ENCODE measurements at places on chromosomes 5 and 9.

- DNase-seq: no peak
Measured at GRCh38 chr9:136546697-136547501, 1.1 kb upstream of the NOTCH1 start.

- DNase-seq: no peak
Measured at GRCh38 chr5:121009058-121009457, 545.0 kb downstream of the PRR16 start.

DNA sequence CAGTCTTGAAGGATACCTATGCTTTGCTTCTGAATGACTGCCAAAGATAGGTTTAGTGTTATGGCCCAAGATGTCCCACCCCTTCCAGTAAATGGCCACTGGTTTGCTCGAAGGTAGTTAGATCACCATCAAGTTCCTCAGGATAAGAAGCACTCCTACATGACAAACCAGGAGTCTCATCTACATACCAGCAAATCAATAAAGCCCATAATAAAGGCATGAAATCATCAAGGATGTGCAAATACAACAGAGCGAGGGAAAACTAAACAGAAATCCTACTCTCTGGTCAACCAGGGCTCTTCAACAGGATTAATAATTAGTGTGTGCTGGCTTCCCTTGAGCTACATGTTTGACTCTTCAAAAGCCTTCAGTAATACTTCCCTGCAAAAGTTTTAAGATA, 141.0 kb downstream of the LHFPL2 start:
- no peak for DNase-seq

DNA sequence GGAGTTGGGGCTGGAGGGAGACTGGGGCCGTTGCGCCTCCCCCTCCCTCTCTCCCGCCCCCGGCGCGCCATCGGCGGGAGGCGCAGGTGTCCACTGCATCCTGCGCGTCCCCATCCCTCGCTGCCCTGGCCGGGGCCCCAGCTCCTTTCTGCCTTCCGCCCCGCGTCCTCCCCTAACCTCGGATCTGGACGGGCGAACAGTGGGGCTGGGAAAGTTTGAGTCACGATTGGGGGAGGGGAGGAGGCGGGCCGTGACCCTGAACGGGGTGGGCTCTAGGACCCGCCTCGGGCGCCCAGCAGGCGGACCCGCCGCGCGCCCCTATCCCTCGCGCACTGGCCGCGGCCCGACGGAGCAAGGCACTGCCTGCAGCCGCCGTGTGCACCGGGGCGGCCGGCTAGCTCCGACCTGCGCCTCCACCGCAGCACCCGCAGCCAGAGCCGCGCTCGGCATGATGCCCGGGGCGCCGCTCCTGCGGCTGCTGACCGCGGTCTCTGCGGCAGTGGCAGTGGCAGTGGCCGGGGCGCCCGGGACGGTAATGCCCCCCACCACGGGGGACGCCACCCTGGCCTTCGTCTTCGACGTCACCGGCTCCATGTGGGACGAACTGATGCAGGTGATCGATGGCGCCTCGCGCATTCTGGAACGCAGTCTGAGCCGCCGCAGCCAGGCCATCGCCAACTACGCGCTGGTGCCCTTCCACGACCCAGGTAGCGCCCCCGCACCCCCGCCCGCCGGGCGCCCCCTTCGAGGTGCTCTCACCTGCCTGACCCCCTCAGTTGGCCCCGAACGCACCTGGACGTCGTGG, at the start of gene HMCN2:
Gene HMCN2, plus strand, starts transcription at position 330 of the 805 bp plus-strand sequence. Its CDS starts 119 bp downstream, at position 449.
- DNase-seq: no peak

DNA sequence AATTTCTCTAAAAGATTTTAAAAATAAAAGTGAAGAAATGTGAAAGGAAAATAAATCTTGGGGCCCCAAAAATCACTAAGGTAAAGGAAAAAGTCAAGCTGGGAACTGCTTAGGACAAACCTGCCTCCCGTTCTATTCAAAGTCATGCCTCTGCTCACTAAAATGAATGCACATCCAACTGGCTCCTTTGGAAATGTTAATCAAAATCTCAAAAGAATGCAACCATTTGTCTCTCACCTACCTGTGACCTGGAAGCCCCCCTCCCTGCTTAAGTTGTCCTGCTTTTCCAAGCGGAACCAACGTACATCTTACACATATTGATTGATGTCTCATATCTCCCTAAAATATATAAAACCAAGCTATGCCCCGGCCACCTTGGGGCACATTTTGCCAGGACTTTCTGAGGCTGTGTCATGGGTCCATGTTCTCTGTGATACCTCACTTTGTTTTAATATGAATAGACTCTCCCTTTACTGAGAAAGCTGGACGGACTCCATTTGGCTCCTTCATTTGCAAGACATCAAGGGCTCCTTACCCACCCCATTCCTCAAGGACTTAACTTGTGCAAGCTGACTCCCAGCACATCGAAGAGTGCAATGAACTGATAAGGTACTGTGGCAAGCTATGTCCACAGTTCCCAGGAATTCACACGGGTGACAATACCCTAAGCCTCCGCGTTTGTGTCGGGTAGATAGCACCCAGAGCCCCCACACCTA, 164.3 kb downstream of the SMC2 start:
- DNase-seq: no peak

DNA sequence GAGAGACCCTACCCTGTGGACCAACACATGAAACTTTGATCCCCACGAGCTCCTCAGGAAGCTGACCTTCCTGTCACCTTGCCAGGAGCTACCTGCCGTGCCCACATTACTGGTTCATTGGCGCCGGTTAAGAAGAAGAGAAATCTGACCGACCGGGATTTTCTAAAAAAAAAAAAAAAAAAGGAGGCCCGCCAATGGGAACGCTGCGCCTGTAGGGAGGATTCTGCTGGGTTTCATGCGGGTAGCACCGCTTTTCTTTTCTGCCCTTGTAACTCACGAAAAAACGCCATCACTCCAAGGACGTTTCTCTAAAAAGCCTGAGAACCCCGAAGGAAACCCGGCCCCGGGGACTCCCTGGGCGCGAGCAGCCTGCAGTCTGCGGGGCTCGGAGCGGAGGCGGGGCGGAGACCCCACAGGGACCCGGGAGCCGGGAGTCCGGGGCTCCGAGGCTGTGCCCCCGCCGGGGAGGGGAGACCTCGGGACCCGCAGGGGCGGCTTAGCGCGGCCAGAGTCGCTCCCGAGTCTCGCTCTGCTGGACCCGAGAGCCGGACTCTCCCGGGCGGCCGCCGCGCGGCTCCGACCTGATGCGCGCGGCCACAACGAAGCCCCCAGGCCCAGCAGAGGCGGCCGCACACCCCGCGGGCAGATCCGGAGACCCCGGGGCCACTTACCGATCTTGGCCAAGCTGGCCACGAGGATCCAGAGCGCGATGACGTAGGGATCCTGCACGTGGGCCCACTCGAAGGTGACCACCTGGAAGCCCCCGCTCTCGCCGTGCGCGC, 617 bp downstream of the SLC9A3 start:
- DNase-seq: no peak

DNA sequence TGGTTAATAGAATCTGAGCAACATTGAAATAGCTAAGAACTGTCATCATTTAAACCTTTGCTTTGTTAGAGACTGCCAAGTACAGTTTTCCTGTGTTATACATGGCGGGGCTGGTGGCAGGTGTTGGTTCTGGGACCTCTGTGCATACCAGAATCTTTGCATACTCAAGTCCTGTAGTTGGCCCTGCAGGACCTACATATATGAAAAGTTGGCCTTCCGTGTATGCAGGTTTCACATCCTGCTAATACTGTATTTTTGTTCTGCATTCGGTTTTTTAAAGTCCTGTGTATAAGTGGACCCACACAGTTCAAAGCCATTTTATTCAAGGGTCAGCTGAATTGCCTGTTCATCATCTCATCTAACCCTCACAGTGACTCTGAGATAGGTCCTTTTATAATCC, 36.4 kb downstream of the LARP1 start:
- no peak for DNase-seq

DNA sequence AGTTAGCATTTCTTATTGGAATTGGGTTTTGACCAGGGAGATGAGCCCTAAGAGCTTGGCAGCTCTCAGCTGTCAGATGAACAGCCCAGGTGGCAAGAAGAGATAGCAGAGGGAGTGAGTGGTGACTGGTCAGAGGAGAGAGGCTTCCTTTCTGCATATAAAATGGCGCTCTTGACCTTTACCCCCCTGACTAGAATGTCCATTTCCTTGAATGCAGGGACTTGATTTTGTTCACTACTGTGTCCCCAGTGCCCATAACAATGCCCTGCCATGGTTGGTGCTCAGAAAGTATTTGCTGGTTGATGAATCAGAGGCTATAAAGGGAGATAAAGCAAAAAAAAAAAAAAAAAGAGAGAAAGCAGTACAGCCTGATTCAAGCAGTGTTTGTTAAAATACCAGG, 7.2 kb downstream of the CHMP5 start:
- no peak for DNase-seq

- DNase-seq: peak; percentile 6
Measured at GRCh38 chr5:76524868-76525267, 98.3 kb downstream of the F2RL2 start.

GRCh38 chr9:33082128-33082527, 5.7 kb upstream of the SMU1 start:
- no peak for DNase-seq

DNA sequence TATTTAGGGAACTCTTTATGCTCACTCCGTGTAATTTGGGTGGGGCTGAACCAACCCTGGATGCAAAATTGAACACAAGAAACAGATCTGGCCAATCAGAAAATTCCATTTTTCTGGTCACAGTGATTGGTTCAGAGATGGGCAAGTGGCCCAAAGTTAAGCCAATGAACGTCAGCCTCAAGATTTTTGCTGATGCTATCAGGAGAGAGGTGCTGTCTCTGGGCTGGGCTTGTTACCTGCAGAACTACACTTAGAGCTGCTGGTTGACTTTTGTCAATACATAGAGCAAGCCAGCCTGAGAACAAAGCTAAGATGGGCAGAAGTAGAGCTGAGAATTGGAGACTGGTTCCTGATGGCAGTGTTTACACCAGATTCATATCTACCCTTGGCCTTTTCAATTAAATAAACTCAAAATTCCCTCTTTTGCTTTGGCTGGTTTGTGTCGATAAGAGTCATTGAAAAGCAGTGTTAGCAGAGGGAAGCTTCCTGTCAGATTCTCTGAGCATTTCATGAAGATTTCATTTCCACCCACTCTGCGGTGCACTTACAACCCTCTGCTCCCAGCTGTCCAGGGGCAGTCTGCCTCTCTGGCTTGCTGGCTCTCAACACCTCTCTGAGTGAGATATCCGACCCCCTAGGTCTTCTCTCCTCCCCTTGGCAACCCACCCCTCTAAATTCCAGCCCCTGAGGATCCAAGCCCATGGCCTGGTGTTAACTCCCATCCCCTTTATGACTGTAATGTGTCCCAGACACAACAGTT, 64.5 kb upstream of the PPARGC1B start:
- DNase-seq: no peak

DNA sequence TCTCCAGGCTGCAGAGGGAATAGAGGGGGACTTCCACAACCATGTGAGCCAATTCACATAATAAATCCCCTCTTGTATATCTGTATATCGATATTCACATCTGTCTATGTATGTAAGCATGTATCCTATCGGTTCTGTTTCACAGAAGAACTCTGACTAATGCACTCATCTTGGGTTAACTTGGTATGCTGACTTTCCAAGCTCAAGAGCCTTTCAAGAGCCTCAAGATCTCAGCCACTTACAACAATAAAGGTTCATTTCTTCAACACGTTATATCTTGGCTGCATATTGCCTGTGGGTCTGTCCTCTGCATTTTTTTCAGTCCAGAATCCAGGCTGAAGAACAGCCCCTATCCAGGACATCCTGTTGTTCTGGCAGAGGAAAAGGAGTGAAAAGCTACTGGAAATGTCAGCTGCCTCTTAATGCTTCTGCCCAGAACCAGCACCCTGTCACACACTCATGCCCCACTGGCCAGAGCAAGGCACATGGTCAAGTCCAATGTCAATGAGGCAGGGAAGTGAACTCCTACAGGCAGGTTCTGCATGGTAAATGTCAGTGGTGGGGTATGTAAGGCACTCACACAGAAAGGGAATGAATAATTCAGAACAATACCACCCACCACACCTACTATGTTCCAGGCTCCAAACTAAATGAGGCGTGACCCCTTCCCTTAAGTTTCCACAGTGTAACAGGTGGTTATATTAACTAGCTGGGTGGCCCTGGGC, 91.6 kb upstream of the ICE1 start:
- DNase-seq: no peak

GRCh38 chr5:164364237-164365208, 859.1 kb downstream of the MAT2B start:
- no peak for DNase-seq

DNA sequence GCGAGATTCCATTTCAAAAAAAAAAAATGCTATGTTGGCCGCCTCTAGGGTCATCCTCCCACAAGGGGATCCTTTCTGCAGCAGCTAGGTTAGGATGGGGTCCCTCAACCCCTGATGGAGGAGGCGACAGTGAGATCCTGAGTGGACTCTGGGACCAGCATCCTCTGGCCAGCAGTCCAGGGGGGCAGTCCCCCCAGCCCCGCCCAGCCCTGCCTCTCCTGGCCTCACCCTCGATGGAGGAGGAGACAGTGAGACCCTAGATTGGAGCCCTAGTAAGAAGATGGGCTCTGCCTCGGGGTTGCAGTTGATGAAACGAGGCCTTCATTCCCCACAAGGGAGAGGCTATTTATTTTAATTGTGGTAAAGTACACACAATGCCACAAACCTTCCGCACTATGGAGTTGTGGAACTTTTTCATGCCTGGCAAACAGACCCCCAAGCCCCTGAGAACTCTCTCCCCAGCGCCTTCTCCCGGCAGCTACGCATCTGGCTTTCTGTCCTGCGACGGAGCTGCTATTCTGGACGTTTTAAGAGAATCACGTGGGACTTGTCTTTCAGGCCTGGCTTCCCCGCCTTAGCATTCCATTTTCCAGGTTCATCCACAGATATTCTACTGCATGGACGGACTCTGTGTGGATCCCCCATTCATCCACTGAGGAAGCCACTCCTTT, 15.8 kb downstream of the VAV2 start:
- DNase-seq: no peak

DNA sequence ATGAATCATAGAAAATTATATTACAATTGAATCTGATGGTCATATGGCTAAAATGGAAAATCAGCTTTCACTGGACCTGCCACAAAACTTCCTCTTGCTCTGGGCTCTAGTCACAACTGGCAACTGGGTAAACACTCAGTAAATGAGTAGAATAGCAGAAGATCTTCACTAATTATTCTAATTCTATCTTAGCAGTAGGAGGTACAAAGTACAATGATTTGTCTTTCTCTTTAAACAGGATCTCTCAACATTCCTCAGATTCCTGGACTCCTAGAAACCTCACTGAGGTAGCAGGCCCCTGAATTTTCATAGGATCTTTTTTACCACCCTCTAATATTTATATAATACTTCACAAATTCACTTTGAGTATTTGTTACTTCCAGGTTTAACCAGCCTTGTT, 239.9 kb upstream of the SMARCA2 start:
- DNase-seq: no peak

- no peak for DNase-seq
Measured at GRCh38 chr5:157817387-157817702, 41.6 kb downstream of the CLINT1 start.

Data from COLO829 (cell line).